SK-N-MC (cell line): ENCODE measurements at places on chromosomes 1 and 21.

DNA sequence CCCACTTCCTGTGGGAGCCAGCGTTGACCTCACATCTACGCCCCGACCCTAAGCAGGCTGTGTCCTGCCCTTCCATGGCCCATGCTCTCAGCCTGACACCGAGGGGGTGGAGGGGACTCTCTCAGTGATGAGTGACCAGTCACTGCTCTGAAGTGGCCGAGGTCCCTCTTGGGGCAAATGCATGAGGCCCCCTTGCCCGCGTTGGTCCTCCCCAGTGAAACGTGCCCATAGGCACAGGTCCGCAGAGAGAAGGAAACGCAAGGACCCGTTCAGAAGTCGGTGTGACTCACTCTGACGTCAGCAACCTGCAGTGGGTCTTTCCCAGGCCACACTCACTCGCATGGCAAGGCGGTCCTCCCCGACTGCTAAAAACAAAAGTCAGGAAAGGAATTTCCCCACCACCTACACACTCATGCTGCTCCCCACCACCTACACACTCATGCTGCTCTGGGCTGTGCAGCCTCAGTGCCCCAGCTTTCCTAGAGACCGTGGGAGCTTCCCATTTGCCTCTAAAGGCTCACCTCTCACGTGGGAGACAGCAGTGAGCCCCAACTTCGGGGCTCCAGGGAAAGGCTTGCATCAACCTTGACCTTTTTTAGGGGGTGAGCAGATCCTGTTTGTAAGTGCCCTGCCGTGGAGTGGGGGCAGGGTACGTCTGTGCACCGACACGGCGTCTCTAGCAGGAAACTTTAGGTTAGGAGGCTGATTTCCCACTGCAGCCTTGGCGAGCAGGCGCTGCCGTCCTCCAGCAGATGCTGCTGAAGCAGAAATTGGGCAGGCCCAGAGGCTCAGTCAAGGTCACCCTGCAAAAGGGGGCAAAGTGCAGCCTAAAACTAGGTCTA lies 11.4 kb downstream of the UBASH3A start:
- no peak for DNase-seq

- no peak for DNase-seq
These were observed 90.1 kb downstream of the TNFSF18 start for GRCh38 chr1:172960454-172961208.

- no peak for DNase-seq
These were observed 764.4 kb downstream of the ADGRL2 start for GRCh38 chr1:82565146-82565545.

DNA sequence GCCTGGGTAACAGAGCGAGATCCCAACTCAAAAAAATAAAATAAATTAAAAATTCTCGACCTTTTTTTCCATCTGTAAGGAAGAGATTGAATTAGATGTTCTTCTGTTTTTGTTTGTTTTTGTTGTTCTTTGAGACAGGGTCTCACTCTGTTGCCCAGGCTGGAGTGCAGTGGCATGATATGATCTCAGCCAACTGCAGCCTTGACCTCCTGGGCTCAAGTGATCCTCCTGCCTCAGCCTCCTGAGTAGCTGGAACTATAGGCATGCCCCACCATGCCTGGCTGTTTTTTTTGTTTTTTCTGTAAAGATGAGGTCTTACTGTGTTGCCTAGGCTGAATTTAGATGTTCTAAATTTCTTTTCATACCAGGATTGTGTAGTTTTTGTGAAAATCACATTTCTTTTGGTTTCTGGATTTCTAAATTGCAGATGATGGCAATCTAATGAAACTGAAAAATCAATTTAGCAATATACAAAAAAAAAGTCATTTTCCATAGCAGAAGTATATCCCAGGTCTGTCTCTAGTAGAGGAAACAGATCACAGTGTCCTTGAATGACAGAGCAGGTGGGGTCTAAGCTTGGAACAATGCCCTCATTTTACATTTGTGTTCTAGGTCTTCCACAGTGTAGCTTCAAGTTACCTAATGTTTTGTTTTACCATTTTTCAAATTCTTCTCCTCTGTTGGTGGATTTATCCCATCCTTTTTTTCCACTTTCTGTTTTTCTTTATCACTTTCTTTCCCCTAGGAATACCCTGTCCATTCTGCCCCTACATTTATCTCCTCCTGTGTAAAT lies 20.3 kb downstream of the ZYG11A start:
- DNase-seq: no peak

DNA sequence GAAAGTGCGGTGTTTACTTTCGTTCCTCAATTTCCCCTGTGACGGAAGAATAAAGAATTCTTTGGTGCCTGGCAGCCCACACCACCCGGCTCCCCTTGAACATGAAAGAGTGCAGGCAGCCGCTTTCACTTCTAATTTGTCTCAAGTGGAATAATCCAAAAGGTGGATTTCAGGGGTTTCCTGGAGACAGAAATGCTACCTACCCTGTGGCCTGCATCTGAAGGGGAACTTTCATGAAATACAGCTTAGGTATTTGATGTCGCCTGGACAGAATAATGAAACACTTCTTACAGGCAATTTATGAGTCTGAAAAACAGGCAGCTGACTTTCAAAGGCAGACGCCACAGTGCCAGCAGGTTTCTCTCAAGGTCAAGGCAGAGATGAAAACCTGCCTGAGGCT lies 169.5 kb upstream of the USP24 start:
- DNase-seq: no peak

GRCh38 chr21:36744190-36744559 lies 45.3 kb downstream of the SIM2 start:
- no peak for DNase-seq

DNA sequence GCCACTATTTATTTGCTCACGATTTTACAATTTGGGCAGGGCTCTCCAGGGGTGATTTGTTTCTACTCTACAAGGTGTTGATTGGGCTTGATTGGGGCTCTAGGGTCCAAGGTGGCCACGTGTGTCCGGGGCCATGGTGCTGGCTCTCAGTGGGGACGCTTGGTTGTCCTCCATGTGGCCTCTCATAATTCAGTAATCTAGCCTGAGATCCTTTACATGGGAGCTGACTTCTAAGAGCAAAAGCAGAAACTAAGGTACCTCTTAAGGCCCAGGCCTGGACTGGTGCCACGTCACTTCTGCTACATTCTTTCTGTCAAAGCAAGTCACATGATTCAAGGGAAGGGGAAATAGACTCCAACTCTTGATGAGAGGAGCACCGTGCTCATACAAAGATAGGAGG lies 8.1 kb upstream of the PSRC1 start:
- DNase-seq: no peak
